ENCODE measurements at places on chromosomes 6 and 20.

DNA sequence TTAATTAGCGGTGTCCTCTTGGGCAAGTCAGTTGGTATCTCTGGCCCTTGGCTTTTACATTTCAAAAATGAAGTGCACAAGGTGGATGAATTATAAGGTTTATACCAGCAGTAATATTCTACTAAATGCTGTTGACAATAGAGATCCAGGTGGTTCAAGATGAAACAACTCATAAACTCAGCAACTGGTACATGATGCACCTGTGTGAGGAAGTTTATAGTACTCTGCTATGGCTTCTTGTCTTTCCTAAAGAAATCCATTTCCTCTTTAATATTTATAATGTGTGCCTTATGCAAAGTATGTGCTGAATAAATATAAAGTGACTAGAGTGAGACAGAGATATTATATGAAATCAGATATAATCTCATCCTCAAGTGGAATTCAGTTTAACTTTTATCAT lies 48.5 kb downstream of the ADGRG6 start:
- DNase-seq, result no peak

GRCh38 chr20:39857835-39858234 lies 831.2 kb downstream of the MAFB start:
- DNase-seq, result no peak

- no peak for DNase-seq
These were observed 55.9 kb upstream of the UBR2 start for GRCh38 chr6:42507901-42508300.

DNA sequence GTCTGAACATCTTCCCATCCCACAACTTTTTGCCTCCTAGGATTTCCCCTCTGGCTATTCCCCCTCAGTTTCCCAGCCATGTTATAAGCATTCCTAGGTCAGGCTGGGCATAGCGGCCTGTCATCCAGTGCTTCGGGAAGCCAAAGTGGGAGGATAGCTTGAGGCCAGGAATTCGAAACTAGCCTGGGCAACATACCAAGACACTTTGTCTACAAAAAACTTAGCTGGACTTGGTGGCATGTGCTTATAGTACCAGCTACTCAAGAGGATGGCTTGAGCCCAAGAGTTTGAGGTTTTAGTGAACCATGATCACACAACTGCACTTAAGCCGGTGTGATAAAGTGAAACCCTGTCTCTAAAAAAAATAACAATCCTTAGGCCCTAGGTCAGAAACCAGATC lies 447.4 kb downstream of the KIF16B start:
- DNase-seq, result no peak

DNA sequence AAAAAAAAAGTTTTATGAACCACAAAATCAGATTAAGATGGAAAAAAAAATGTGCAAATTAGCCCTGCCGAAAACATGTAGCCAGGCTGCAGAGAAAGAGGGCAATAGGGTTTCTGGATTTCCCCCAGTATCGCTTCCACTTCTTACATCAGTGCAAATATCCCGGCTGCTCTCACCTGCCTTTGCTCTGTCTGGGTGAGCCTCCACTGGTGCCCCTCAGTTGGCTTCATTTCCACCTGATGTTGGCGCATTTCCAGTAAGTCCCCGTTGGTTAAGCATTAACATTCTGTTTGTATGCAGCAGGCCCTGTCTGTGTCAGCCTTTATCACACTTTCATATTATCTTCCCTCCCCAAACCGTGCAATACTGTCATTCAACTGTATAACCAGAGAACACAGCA lies 215.1 kb downstream of the CBLN4 start:
- no peak for DNase-seq

DNA sequence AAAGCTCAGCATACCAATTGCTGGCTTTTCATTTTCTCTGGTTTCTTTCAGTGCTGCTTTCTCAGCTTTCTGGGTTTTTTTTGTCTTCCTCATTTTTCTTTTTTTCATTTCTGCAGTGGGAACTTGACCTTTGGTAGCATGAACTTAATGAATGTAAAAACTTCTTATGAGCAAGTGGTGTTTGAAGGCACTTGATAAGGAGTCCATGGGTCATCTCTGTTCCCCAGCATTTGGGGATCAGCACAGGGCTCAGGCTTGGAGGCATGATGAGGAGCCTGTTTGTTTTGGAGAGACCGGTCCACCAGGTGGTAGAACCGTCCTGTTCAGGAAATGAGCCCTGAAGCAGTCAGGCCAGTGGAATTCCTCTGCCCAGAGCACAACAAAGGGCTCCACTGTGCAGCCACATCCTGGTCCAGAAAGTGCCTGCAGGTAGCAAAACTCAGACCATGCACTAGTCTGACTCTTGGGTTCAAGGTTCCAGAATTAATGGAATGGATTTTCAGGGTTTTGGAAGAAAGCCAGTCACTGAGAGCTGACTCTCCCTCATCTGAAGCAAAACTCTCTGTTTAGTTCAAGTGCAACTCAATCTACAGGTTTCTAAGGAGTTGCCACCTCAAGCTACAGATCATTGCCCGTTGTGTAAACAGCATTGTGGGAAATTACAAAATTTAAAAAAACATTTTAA lies 52.3 kb upstream of the ADGRF1 start:
- no peak for DNase-seq

GRCh38 chr6:134920422-134920821 lies 29.5 kb downstream of the ALDH8A1 start:
- no peak for DNase-seq

DNA sequence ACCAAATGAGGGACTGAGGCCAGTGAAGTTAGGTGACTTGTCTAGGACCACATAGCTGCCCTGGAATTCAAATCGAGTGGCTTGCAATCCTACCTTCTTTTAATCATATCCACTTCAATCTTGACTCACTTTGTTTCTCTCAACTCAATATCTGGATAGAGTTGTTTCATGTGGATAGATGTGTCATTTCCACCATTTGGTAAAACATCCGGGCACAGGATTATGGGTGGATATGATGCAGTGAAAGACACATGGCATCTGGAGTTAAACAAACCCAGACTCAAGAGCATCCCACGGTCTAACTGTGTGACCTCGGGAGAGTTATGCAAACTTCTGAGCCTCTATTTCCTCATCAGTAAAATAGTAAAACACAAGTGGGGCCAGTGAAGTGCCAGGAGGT lies 103.6 kb upstream of the CNKSR3 start:
- DNase-seq, result no peak

DNA sequence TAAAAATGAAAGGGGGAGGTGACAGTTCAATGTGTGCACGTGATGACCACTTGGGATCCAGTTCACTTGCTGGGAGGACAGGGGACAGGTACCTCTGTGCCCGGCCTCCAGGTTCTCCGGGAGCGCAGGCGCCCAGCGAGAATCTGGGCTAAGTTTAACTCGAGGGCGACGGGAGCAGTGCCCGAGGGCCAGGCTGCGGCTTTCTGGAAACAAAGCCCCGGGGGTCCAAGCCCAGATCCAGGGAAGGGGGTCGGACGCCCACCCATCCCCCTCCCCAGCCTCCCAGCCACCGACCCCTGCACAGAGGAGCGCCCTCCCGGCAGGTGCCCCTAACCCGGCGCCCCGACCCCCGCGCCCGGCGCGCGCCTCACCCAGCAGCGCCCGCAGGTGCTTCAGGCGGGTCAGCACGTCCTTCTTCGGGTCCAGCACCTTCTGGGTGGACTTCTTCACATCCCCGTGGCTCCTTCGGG lies 405 bp downstream of the RALGAPA2 start:
- DNase-seq, result no peak

DNA sequence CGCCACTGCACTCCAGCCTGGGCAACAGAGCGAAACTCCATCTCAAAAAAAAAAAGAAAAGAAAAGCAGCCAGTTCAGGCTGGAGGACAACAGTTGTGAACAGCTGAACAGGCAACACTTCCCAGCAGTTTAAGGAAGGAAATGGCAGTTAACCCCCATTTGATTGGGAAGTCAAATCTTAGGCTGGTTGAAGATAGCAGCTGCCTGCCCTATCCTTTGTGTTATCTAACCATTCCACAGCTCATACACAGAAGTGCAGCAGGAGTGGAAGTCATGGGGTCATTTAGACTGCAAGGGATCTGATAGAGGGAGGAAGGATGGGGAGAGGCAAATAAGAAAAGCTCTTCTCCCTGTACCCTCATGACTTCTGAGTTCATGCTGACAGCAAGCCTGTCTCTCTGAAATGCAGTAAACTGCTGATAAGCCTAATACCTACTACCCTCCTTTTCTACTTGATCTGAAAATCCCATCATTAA lies 35.3 kb downstream of the KCTD20 start:
- no peak for DNase-seq

- DNase-seq, result no peak
These were observed 84.1 kb downstream of the C6orf52 start for GRCh38 chr6:10610289-10610688.

DNA sequence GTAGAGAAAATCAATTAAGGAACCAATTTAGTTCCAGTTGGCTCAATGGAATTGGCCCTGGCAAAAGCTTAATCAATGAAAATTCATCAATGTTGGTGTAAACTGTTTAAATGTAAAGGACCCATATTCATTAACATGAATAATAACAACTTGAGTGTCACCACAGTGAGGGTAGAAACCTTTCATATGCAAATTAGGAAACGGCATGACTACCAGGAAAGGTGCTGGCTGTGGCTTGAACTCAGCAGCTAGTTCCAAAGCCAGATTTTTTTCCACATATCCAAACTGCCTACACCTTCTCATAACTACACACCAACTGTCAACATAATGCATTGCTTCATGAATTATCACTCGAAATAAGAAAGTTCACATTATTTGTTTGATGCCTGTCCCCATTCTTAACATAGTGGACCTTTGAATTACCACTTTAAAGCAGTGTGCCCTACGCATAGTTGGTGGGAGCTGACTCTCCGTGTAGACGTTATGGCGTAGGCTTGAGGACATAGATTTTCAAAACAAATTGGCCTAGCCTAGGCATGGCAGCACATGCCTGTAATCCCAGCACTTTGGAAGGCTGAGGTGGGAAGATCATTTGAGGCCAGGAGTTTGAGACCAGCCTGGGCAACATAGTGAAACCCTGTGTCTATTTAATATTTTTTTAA lies 19.7 kb downstream of the PBOV1 start:
- DNase-seq, result no peak

GRCh38 chr6:9463311-9463710 lies 951.6 kb downstream of the TFAP2A start:
- DNase-seq, result no peak

DNA sequence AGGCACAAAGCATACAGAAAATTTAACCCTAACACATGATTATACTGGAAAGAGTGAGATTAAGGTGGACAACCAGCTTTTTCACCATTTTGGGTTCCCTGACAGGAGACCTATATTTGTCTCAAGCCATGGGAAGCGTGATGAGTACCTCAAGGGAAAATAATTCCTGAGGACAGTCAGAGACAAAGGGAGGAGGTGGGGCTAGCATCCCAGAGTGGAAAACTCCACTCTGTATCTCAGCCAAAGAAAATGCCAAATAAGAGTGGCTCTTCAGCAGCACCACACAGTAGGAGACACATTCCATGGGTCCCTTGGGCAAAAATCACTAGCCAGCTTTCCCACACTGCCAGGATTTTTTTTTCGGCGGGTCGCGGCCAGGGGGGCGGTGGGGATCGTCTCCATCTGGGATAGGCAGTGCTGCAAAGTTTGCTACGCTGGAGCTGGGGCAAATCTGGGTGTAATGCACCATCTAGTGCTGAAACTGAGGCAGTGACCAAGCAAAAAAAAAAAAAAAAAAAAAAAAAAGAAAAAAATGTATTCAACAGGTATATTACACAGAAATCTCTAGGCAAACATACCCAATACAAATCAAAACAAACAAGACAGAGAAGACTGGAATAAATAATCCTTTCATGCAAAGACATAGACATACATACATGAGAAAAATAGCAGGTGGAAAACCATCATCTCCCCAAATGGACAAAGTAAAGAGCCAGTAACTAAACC lies 77.3 kb upstream of the SLC35F1 start:
- DNase-seq, result no peak

GRCh38 chr20:40463171-40463570 lies 225.9 kb downstream of the MAFB start:
- no peak for DNase-seq

DNA sequence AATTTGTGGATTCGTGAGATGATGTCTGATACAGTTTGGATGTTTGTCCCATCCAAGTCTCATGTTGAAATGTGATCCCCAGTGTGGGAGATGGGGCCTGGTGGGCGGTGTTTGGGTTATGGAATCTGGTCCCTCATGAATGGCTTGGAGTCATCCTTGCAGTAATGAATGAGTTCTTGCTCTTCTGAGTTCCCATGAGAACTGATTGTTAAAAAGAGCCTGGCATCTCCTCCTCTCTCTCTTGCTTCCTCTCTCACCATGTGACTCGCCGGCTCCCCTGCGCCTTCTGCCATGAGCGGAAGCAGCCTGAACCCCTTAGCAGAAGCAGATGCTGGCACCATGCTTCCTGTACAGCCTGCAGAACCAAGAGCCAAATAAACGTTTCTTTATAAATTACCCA lies 30.5 kb upstream of the RPP40 start:
- no peak for DNase-seq

- no peak for DNase-seq
These were observed 118.3 kb downstream of the KCNQ5 start for GRCh38 chr6:72740135-72740534.

- DNase-seq, result no peak
These were observed 83.6 kb upstream of the C20orf144 start for GRCh38 chr20:33578510-33578909.

GRCh38 chr20:34364223-34364506 lies 1.1 kb downstream of the ITCH start:
- no peak for DNase-seq
